ENCODE measurements at places on chromosomes 11 and 22. TPM values are rescaled to one million over a fixed set of nuclear protein-coding genes. Genes with fewer than 3 reads are reported as not detected.

ABTB2 gene
- total RNA-seq: 0.07 TPM

BBOX1 gene
- not detected for total RNA-seq

PAMR1 gene
- total RNA-seq: not detected

SAC3D1 gene
- 9.4 TPM for total RNA-seq

UCP3 gene
- total RNA-seq: 0.26 TPM

OLFML1 gene
- not detected for total RNA-seq

LBHD1 gene
- 2.3 TPM for total RNA-seq

MB gene
- total RNA-seq: not detected

DLG2 gene
- 0.42 TPM for total RNA-seq

KRTAP5-7 gene
- not detected for total RNA-seq

LDHAL6A gene
- not detected for total RNA-seq

RAB39A gene
- total RNA-seq: 0.07 TPM

CCDC89 gene
- not detected for total RNA-seq

LRRC74B gene
- total RNA-seq: not detected

MRTFA gene
- total RNA-seq: 25.8 TPM
